ENCODE measurements at places on chromosomes 6 and 20.

DNA sequence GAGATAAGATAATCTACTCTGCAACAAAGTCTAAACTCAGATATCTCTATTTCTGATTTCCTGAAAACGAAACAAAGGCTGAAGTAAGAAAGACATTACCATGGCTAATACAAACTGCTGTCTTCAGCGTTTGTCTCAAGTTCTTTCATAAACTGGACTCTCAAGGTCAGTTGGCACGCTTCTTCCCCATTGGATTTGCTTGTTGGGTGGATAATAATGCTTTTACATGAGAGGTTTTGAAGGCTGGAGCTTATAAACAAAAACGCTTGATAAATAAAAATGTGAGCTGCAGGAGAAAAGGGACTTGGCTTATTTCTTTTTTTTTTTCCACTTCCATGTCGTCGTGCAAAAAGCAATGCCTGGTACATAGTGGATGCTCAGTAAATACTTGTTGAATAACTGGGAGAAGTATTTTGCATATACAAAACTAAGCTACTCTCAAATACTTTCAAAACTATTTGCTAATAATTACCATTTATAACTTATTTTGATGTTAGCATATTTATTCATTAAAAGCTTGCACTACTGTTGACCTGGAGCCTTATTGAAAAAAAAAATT is 65.7 kb upstream of the EEF1A1 start:
- no peak for DNase-seq

DNA sequence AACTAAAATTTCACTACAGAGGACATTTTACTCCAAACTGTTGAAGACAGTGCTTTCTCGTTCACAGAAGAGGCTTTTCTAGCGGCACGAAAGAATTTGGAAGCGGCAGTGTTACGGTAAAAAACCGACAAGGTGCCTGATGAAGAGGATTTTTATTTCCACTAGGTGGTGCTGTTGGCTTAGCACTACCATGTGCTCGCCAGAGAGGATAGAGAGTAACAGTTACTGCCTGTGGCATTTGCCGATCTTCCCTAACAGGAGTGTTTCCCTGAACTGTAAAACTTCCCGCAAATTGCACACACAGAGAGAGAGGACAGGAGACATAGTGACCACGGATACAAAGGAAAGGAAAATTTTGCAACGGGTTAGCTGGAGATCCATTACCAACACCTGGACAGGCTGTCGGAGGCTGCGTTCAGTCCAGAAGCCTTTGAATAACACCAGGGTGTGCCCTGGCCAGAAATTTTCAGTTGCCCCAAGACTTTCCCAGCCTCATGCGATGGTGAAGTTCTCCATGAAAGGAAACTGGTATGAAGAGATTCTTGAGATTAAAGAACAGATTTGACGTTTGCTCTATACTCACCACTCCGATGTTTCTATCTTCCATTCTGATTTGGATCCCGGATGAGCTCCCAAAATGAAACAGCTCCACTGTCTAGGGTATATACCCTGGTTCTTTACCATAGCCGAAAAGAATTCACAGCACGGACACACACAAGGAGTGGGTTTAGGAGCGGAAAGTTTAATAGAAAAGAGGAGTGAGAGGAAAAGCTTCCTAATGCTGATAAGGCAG is 48.1 kb downstream of the HLA-DPB1 start:
- peak; percentile 72 for DNase-seq

DNA sequence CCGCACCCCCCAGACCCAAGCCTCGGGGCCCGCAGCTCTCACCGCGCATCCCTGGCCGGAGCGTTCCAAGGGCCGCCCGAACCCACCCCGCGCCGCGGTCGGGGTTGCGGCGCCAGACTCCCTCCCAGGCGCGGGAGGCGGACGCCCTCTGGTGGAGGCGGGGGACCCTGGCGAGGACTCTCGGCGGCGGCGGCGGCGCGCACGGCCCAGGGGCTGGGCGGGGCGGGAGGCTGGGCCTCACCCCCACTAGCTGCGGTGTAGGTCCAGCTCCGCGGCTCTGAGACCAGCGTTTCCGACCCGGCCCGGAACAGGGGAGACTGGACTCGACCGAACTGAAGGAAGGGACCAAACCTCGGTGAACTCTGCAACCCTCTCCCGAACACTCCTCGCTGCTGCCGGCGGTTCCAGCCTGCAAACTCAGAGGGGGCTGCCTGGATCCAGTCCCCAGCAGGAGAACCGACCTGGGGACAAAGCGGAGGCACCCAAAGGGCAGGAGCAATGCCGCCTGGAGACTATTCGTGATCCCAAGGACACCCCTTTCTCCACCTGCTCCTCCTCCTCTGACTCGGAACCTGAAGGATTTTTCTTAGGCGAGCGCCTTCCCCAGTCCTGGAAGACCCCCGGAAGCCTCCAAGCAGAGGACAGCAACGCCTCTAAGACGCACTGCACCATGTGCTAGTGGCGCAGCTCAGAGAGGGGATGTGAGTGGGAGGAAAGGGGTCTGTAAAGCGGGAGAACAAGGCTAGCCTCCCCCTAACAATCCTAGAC is 859 bp upstream of the TOMM6 start:
- peak; percentile 96 for DNase-seq

GRCh38 chr6:56739836-56740815 is 97.4 kb upstream of the DST start:
- DNase-seq, result no peak

DNA sequence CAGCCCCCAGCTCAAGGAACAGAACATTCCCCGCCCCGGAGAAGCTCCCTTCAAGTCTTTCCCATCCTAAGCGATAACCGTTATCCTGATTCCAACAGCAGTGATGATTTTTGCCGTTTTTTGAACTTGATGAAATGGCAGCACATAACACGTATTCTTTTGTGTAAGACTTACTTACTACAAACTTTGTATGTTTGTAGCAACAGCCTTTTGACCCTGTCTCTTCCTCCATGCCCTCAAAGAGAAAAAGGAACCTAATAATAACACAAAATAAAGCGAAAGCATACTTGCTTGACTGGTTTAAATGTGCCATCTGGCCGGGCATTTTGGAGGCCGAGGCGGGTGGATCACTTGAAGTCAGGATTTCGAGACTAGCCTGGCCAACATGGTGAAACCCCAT is 26.4 kb upstream of the SLC9A8 start:
- DNase-seq, result no peak

DNA sequence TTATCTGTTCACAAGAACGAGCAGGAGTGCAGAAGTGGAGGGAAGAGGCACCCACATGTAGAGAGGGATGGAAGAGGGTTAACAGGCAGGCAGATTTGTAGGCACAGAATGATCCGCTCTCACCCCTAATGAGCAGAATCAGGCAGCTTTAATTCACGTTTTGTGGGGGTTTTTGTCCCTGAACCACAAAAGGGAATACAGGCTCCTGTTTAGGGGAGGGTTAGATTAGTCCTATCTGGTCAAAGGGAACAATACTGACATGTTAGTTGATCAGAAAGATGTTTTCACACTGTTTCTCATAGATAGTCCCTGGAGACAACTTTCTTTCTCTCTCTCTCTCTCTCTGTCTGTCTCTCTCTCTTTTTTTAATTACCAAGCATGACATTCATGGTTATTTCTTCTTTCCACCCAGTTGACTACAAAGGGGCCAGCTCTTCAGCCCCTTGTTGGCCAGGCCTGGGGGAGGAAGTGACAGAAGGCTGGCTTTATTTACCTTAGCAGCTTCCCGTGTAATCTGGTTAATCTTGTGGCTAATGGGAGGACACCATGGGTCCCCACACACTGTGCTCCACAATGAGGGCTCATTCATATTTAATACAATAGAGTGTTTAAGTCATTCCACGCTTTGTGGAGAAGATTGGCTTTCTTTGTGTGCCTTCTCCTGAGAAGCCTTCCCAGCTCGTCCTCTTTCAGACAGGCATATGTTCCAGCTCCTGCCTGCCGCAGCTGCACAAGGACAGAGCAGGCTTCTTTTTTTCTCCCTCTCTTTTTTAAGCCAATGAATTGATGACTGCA is 958.8 kb downstream of the TFAP2A start:
- peak; percentile 59 for DNase-seq

DNA sequence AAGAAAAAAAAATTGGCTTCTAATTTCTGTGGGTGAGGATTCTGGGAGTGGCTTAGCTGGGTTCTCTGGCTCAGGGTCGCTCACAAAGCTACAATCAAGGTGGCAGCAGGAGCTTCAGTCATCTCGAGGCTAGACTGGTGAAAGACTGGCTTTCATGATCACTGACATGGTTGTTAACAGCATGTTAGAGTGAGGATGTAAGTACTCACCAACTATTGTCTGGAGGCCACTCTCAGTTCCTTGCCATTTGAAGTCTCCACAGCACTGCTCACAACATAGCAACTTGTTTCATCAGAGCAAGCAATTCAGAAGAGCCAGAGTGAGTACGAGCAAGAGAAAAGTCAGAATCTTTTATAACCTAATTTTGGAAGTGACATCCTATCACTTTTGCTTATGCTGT is 145.7 kb upstream of the PRSS16 start:
- no peak for DNase-seq

DNA sequence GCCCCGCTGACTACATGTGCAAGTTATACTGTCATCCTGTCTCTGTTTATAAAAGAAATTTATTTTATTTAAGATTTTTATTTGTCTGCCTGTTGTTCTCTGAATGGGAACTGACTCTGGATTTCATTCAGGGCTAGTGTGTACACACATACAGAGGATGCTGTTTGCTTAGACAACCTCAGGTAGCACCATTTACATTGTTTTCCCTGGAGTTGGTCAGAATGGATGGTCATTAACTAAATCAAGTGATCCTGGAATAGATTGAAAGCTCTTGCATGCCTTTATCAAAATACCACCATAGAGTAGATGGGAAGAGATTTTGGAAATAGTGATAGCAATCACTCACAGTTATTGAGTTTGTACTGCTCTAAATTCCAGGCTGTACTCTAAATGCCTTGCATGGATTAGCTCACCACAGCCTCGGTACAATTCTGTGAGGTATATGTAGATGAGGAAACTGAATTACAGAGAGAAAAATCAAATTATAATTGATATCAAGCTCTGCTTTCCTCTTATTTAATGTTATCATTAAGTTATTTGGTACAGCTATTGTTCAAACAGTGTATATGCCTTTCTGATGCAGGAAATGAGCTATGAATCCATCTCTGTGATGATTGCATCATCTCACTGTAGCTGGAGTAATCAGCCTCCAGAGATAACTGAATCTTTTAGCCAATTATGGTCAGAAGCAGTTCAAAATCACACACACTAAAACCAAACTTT is 51.9 kb downstream of the RNF217 start:
- DNase-seq, result no peak

DNA sequence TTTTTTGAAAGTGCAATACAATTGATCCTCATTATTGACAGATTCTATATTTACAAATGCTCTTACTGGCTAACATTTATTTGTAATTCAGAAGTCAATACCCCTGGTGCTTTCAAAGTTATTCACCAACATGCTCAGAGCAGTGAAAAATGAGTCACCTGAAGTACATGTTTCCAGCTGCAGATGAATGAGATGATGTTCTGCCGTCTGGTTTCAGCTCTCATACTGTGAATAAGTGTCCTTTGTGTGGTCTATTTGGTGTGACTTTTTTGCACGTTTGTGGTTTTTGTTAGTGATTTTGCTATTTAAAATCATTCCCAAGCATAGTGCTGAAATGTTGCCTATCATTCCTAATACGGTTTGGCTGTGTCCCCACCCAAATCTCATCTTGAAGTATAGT is 22.3 kb upstream of the EYA4 start:
- DNase-seq, result no peak

- no peak for DNase-seq
Measured at GRCh38 chr6:122730775-122731386, 48.6 kb upstream of the FABP7 start.

GRCh38 chr20:17236766-17237165 is 9.9 kb downstream of the PCSK2 start:
- DNase-seq, result no peak

DNA sequence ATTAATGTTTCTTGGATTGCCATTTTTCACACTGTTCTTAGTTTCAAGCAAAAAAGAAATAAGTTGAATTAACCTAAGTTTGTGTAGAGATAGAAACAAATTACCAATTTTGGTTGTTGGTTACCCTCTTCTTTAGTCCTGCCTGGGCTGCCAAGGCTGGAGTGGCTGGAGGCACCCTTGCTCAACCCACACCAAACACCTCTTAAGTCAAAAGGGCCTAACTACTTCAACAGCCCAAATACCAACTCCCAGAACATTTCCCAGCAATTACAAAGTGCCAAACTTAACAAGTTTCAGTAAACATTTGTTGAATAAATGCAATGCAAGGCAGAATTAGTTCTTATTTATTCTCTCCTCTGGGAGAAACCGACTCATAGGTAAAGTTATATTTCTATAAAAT is 38.1 kb upstream of the TMEM181 start:
- DNase-seq, result peak; percentile 7

DNA sequence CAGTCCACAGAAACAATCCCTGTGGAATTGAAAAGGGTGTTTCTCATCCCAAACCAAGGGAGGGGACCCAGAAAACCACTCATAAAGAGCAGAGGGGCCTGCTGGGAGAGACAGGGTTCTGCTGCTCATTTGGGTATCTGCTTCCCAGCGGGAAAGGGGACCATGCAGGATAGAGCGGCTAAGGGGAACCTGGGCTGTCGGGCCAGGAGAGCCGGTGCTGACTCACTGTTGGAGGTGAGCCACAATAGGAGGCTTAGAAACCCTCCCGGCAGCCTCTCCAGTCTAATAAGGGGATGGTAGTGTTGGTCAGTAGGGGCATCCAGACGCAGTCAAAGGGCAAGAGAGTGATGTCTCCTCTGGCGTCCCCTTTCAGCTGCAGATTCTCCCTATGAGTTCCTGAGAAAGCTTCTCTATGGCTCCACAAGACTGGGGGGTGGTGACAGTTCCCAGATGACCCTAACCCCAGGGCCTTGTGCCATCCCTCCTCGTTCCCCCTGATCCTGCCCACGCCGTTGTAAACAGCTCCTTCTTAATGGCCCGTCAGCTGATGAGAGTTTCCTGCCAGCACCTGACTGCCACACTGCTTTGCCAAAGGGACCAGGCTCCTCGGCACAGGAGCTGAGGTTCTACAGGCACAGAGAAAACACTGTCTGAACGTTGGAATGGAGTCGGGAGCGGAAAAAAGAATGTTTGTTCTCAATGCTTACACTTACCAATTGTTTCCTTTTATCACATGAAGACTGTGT is 646.1 kb upstream of the DEFB115 start:
- no peak for DNase-seq

- peak; percentile 79 for DNase-seq
Measured at GRCh38 chr6:24089736-24090135, 36.3 kb upstream of the NRSN1 start.

GRCh38 chr6:32570363-32570905 is 19.2 kb downstream of the HLA-DRB1 start:
- no peak for DNase-seq

GRCh38 chr6:168232989-168233874 is 86.3 kb downstream of the DACT2 start:
- peak; percentile 69 for DNase-seq

GRCh38 chr6:35668096-35668495 is 20.6 kb downstream of the FKBP5 start:
- no peak for DNase-seq

All from endodermal cell (in vitro differentiated cells).